ENCODE measurements at places on chromosomes 16 and 17. TPM values are rescaled to one million over a fixed set of nuclear protein-coding genes. Genes with fewer than 3 reads are reported as not detected.

CCL4 gene
- total RNA-seq: 370 TPM

MIF4GD gene
- 48.7 TPM for total RNA-seq

TMC8 gene
- 231 TPM for total RNA-seq

BEAN1 gene
- not detected for total RNA-seq

PIMREG gene
- 4.6 TPM for total RNA-seq

INCA1 gene
- 0.56 TPM for total RNA-seq

ZG16B gene
- 9.3 TPM for total RNA-seq

TAC4 gene
- not detected for total RNA-seq

PSME3 gene
- 232 TPM for total RNA-seq

DNA sequence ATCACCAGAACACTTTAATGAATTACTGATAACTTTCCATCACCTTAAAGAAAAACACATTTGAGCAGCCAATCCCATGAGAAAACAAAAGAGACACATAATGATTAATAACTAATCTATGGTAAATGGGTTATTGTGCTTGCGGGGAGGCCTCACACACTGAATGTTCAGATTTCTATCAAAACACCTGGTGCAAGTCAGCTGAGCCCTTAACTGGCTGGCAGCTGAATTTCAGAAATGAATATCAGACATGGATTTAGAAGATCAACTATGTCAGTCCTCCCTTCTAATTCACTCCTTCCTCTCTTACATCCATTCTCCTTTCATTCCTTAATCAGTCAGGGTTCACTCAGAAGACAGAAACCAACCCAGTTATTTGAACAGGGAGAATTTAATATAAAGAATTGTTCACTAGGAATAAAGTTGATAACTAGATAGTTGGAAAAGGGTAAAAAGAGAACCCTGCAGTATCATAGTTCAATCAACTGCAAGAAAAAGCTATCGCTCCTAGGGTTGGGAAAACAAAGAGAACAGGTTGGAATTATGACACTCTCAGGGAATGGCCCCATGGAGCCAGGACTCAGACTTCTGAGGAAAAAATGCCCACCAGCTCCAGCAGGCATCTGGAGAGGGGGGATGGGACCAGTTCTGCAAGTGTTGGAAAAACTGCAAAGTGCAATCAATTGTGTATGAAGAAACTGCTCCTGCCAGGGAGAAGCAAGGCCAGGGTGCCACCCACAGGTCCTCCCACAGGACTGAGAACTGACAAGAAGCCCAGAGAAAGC is 577.1 kb upstream of the CDH5 start:
- no peak for DNase-seq

DNA sequence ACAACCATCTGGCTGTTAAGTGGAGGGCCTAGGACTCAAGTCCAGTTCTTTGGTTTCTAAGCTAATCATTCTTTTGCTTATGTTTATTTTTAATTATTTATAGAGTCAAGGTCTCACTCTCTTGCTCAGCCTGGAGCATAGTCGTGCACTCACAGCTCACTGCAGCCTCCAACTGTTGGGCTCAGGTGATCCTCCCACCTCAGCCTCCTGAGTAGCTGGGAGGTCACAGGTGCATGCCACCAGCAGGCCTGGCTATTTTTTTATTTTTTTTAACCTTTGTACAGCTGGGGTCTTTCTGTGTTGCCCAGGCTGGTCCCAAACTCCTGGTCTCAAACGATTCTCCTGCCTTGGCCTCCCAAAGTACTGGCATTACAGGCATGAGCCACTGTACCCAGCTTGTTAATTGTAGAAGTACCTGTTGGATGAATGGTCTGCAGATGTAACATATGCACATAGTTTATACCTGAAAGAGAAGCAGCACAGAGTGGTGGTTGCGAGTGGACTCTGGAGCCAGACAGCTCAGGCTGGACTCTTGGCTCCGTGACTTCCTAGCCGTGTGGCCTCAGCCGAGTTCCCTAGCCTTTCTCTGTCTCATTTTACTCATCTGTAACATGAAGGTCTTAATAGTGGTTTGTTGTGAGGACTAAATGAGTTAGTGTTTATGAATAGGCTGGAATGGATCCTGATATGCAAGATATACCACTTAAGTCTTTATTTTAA is 337.5 kb downstream of the SNX29 start:
- DNase-seq: no peak

- DNase-seq: no peak
These were observed 9.6 kb downstream of the STX8 start for GRCh38 chr17:9566067-9566466.

GRCh38 chr17:29905086-29905878 is 24.7 kb downstream of the SSH2 start:
- no peak for DNase-seq

DNA sequence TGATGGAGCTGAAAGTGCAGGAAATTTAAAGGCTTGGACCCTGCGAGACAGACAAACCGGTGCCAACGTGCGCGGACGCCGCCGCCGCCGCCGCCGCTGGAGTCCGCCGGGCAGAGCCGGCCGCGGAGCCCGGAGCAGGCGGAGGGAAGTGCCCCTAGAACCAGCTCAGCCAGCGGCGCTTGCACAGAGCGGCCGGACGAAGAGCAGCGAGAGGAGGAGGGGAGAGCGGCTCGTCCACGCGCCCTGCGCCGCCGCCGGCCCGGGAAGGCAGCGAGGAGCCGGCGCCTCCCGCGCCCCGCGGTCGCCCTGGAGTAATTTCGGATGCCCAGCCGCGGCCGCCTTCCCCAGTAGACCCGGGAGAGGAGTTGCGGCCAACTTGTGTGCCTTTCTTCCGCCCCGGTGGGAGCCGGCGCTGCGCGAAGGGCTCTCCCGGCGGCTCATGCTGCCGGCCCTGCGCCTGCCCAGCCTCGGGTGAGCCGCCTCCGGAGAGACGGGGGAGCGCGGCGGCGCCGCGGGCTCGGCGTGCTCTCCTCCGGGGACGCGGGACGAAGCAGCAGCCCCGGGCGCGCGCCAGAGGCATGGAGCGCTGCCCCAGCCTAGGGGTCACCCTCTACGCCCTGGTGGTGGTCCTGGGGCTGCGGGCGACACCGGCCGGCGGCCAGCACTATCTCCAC is at the start of gene NOG:
Gene NOG, plus strand, starts transcription at position 54 of the 674 bp plus-strand sequence. Its CDS starts 525 bp downstream, at position 579.
- DNase-seq: peak; percentile 78

DNA sequence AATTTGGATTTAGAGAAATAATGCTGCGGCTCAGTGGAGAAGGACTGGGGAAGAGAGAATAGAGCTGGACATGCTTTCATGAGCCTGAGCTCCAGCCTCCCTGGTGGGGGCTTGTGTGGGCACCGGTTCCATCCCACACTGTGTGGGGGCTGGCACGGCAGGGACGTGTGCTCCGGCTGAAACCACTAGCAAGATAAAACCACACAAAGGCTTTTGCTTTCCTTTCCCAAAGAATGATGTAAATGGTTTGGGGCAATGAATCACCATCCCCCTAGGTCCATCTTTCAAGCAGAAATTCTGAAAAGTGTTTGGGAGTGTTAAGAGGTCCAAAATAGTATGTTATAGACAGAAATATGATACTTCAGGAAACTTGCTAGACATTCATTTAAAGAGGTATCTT is 77.0 kb downstream of the CDH11 start:
- DNase-seq: no peak

DNA sequence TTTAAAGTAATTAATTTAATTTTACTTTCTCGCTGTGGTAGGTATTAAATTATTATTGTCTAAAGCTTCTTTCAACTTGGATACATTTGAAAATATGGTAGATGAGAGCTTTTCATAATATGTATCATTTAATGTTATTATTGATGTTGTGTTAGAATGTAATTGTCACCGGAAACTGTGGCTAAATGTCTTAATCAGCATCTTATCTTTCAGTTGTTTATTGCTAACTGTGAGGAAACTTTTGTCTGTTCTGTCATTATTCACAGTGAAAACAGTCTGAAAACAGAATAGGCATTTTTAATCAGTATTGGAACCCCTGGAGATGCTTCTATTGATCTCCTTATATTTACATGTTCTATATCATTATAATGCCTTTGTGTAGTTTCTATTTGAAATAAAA is 120.7 kb downstream of the STXBP4 start:
- no peak for DNase-seq

DNA sequence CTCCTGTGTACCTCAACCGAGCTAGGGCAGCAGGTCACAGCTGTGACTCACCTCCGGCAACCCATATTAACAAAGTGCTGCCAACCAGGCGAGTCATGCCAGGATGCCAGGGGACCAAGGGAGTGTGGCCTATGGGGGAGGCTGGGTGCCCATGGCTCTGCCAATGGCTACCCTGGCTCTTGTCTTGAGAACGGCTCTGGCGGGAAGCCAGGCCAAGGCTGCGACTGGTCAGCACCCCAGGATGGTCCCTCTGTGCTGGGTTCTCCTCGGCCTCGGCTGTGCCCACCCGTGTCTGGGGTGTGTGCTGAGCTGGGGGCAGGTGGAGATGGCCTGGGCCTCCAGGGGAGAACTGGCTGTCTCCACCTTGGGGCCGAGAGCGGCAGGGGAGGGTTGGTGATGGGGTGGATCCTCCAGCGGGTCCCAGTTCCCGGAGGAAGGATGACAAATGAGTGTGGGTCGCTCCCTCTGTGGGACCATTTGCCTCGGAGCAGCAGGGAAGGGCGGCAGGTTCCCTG is 75.8 kb downstream of the MRC2 start:
- DNase-seq: no peak

DNA sequence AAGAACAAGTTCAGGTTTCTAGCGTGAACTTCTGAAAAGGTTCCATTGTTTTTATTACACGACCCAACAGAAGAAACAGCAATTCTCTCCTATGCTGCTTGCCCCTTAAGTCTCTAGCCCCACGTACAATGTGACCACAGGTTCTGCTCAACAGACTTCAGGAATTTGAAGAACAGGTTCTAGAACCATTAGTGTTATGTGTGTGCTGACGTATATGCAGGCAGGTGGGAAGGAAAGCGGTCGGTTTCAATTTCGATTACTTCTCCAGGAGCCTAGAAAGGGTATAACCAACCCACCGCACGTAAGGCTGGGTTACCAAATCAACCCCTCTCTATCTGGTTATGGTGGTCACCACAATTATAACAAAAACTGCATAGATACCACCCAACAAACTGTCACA is 39.4 kb downstream of the XPO6 start:
- no peak for DNase-seq

DNA sequence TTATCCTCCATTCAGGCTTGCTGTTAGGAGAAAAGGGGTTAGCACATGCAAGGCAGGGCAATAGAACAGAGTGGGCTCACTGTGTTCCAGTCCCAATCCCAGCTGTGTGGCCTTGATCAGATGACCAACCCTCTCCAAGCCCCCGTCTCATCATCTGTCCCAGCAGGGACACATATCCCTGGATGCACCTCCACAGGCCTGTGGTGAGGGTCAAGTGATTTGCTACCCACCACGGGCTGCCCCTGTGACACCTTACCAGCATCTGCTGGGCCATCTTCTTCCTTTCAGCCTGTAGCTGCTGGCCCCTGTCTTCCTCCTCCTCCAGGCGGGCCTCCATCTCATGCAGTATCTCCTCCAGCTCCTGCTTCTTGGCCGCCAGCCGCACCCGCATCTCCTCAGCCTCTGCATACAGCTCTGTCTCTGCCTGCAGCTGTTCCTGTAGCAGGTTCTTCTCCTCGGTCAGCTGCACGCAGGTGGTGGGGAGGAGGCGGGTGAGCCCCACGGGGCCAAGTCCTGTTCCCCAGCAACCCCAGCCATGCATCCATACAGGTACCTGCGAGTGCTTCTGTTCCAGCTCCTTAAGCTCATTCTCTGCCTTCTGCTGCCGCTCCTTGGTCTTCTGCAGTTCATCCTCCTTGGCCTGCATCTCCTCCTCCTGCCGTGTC is 91.3 kb downstream of the NDE1 start:
- DNase-seq: no peak

- no peak for DNase-seq
These were observed 121.3 kb upstream of the GSE1 start for GRCh38 chr16:85491798-85492294.

DNA sequence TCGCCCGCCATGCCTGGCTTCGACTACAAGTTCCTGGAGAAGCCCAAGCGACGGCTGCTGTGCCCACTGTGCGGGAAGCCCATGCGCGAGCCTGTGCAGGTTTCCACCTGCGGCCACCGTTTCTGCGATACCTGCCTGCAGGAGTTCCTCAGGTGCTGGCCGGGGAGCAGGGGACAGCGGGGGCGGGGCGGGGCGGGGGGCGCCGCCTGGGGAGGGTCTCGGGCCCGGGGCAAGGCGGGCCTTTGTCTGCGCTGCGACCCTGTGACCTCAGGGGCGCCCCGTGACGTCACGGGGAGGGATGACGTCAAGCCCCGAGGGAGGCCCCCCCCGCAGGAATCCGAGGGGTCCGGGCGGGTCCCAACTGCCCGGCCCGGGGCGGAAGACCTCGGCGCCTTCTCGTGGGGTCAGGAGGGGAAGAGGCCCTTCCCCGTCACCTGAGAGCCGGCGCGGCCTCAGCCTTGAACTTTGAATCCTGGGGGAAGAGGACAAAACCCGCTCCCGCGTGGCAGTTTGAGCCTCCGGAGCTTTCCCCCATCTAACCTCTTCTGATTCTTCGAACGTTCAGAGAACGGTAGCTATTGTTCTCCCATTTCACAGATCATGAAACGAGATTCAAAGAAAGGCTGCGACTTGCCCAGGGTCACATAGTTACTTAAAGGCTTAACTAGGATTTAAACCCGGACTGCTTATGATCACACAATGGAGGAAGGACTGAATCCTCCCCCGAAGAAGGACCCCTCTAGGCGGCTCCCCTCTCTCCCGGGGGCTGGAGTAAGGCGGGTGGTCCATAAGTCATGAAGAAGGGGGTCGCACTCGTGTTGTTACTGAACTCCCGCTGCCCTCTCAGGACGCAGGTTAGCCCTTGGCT is 527 bp downstream of the TRAF4 start:
- peak; percentile 88 for DNase-seq

DNA sequence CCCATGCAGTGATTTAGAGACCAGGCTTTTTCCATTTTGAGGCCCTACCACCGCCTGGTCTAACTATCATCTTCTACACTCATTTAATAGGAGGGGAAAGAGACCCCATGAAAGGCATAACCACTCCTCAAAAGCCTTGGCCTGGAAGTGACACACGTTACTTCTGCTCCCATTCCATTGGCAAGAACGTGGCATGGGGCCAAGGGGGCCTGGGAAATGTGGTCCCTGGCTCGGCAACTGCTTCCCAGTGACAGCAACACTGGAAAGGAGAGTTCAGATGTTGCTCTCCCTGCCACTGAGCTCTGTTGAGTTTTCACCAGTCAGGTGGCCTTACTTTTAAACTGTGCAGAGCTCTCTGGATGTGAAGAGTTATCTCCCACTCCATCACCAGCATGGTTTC is 45.2 kb upstream of the MAP3K14 start:
- DNase-seq: no peak

DNA sequence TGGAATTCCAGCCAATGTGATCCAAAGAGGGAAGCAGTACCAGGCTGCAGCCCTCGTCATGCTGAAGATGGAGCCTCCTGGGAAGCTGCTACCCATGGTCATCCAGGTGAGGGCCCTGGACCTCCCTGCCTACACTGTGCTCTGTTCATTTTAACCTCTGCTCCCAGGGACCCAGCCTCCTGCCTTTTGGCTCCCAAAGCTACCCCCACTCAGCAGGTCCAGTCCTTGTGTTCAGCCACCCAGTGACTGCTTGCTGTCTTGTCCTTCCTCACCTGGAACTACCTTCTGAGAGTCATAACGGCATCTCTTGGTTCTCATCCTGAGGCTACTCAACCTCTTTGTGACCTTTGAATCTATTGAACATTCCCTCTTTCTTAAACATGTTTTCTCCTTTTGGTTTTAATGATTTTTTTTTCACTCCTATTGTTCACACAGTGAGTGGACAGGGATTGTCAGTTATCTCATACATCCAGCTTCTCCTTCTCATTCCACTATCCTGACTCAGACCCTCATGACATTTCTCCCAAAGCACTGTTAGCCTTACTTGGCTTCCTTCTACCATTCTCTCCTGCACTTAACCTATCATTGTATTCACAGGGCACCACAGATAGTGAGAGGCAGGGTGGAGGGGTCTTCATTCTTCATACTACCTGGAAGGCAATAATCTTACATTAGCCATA is 53.3 kb downstream of the GOSR1 start:
- DNase-seq: no peak

GRCh38 chr17:35449371-35449931 is 885 bp upstream of the SLFN13 start:
- no peak for DNase-seq

All from activated CD4-positive, alpha-beta T cell treated with anti-CD3 and anti-CD28 coated beads, Interleukin-2, amount 10 ng/mL, durations not matched to agents 24 days and 14 days (primary cell).